Stimulated activated CD4-positive, alpha-beta T cell treated with anti-CD3 and anti-CD28 coated beads, Interleukin-15, amount 100 ng/mL, for 1 hour (primary cell): ENCODE measurements at places on chromosomes 2 and 18.
A peak's percentile ranks its signal among the peaks of the same experiment; 100 is the strongest.

DNA sequence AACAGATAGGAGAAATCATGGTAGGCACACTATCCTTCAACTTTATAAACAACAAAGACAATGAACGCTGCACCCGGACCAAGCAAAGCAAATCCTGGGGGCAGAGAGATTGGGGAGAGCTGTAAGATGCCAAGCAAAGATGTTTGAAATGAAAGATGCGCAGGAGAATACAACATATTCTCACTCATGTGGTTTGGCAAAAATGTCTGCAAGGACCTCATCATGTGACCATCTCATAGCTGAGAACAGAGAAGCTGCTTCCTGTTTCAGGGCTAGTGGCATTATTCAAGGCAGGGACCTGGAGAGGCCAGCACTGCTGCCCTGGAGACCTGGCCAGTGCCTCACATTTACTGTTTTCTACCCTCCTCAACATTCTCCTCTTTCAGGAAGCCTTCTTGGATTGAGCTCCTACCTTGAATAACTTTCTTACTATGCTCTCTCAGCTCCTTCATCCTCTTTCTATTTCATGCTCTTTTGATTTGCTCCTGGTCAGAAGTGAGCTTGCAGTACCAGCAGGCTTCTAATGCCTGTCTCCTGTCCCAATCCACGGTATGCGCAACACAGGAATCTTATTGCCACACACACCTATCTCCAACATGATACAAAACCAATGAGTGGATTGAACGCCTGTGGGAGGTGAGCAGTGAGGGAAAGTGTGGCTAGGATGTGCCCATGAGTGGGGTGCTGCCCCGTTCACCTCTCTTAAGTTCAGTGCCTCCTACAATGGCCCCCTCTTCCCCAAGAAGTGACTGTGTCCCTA lies 133.0 kb downstream of the CELF4 start:
- no peak for DNase-seq

DNA sequence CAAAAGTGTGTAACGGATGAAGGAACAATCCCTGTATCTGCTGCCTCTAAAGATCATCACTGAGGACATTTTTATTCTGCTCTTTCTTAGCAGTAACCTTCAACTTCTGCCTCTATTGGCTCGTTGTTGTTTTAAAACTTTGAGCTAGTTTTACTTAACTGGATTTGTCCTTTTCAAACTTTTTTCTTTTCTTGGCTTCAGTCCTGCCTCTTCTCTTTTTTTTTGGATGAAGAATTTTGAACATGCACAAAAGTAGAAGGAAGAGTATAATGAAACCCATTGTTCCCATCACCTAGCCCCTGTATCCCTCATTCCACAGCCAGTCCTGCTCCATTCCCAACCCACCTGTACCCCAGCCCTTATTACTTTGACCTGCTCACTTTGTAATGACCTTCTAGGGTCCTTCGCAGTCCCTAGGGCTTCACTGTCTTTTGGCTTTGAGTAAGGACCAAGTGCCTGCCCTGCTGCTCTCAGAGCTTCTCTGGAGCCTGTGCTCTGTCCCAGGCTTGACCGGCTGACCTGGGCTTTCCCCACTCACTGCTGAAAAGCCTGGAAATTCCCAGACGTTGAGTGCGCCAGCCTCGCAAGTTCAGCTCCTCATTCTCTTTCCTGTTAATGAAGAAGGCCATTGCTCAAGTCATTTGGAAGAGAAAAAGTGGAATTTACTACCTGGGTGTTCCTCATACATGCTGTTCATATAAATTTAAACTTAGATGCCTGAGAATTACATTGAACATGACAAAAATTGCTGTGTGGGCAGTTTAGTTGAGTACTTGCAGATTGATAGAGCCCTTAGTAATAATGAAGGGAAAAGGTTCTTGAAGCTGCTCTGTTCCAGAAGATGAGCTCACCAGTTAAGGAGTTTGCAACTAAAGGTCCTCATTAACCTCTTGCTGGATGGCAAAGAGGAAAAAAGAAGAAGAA lies 149.3 kb upstream of the ALPP start:
- no peak for DNase-seq

DNA sequence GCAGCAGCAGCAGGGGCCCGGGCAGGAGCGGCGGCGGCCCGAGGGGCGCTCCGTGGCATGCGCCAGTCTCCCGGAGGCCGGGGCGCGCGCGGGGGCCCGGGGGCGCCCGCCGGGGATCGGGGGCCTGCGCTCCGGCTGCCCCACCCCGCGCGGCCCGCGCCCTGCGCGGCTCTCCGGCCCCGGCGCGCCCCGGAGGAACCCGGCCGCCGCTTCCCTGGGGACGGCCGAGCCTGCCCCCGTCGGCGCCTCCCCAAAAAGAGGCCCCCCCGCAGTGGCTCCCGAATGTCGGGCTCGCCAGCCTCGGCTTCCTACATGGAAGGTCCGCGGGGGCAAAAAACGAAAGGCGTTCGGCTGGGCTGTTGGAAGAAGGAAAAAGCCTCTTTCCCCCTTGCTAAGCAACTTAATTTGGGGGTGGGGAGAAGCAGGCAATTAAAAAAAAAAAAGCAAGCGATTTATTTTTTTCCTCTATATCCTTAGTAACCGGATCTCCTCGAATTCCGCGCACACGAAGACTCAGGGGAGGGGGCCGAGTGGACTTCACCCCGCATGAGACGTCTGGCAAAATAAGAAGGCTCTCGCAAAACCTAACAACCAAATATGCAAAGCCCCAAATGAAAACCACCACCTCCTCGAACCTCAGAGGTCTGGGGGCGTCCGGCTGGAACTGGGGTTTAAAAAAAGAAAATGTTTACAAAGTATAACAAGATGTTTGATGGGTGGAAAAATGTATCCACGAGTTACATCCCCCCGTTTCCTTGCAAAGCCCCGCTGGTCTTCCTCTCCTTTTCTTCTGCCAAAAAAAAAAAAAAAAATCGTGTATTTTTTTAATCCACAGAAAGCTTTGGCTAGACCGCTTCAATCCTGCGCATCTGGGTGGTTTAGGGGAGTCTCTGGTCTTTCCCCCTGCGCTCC lies at the start of gene SMAD7:
SMAD7 (minus strand) TSS at position 430 of the 912 bp plus-strand sequence. CDS start 541 bp downstream, outside the sequence.
- DNase-seq, result no peak

DNA sequence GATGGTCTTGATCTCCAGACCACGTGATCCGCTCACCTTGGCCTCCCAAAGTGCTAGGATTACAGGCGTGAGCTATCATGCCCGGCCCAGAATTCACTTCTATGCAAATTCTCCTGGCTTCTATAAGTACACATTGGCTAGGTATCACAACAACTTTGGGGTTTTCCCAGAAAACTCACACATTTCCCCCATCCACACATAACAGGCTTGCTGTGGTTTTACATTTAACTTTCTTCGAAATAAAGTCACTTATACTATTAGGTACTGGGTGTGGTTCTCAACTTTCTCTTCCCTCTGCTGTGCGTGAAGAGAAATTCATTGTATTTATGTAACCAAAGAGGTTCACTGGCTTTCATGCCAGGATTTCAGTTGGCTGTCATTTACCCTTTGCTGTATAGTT lies 439.4 kb upstream of the CWC22 start:
- DNase-seq, result no peak

DNA sequence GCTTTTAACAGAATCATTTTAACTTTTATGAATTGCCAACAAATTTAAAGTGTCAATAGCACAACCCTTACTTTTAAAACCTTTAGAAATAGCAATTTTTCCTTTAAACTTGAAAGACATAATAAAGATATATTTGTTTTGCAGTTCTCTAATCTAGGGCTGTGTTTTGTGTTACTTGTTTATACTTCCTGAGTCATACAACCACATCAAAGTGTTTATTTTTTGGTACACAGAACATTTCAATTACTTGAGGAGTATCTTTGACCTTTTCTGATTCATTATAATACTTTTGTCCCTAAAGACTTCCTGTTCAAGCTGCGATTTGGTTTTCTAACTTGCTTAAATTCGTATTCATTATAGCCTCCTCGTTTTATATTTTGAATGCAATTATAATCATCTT lies 21.8 kb downstream of the TYW5 start:
- no peak for DNase-seq

DNA sequence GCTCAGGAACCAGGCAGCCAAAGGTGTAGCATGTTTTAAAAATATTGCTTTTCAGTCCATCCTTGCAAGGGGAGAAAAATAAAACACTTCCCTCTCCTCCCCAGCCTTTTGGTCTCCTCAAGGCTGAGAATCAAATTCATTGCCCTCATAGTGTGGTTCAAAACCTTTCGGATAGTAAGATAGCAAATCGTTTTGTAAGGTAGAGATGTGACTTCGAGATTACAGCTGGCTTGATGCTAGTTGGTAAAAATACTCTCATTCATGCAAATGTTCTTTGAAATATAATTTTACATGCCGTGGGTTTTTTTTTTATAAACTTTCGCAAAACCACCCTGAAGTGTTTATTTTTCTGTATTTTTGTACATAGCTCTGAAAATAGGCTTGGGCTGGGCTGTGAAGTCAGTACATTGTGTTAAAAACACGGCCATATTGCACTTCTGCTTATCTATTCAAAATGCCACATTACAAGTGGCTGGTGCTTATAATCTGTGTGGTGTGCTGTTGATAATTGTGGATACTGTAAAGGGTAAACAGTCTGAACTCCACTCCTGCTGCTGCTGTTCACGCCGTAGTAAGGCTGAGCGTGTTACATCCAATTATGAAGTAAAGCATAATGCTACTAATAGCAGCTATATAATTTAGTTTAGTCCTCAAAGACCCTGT lies 172.0 kb upstream of the SIX3 start:
- no peak for DNase-seq

DNA sequence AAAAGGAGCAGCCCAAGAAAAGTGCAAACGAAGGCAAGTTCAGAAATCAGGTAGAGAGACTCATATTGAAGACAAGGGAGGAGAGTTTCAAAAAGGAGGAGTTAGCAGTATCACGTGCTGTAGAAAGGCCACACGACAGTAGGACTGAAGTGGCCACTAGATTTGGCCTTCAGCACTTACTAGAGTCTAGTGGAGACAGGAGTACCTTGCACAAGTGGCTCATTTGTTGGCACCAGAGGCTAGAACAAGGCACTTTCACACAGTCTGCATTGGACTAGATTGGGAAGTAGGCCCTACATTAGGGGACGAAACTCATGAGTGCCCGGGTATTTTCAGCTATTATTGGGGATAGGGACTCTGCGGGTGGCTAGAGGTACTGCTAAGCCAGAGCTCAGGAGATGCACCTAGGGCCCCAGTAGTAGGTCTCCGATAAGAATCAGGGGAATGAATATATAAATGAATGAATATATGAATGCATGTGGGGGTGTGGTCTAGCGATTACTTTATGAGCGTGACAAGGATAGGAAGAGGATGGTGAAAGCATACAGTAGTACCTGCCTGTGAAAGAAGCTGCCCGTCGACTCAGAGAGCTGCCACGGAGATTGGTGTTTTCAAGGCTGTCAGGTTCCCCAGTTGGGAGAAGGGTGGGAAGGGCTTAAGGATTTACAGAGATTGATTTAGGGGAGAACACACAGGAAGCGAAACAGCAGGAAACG lies 1.4 kb upstream of the NCOA1 start:
- no peak for DNase-seq

- DNase-seq, result no peak
Observed at GRCh38 chr2:43131890-43132682, 94.3 kb downstream of the ZFP36L2 start.

GRCh38 chr2:64376926-64377325 lies 77.0 kb upstream of the LGALSL start:
- DNase-seq, result no peak

GRCh38 chr2:98089941-98090340 lies 3.0 kb downstream of the VWA3B start:
- no peak for DNase-seq

- DNase-seq, result no peak
Observed at GRCh38 chr2:4549666-4550210, 846.4 kb downstream of the DCDC2C start.

GRCh38 chr18:45423659-45424058 lies 191.6 kb upstream of the SLC14A2 start:
- DNase-seq, result no peak

GRCh38 chr2:70087702-70088597 lies 673 bp downstream of the PCBP1 start:
- peak; percentile 27 for DNase-seq

GRCh38 chr2:134319596-134320254 lies 65.9 kb downstream of the MGAT5 start:
- DNase-seq, result no peak

DNA sequence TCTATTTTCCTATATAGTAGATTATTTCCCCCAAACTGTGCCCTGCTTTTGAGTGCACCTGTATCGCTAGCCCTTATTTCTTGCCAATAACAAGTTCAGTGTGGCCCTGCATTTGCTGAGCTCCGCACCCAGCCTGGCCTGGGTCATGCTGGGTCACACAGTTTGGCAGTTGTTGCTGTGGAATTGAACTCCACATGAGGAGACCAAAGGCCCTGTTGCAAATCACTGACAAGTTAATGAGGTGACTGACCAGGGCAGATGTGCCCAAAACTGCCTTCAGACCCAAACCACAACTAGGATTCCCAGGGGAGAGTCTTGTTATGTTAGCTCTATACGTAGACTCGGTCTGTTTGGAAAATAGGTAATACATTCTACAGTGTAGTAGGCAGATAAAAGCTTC lies 31.0 kb downstream of the COL4A4 start:
- no peak for DNase-seq

GRCh38 chr2:96361751-96362150 lies 26.2 kb downstream of the NCAPH start:
- no peak for DNase-seq
